ENCODE measurements at places on chromosomes 4 and X.
A peak's percentile ranks its signal among the peaks of the same experiment; 100 is the strongest.

DNA sequence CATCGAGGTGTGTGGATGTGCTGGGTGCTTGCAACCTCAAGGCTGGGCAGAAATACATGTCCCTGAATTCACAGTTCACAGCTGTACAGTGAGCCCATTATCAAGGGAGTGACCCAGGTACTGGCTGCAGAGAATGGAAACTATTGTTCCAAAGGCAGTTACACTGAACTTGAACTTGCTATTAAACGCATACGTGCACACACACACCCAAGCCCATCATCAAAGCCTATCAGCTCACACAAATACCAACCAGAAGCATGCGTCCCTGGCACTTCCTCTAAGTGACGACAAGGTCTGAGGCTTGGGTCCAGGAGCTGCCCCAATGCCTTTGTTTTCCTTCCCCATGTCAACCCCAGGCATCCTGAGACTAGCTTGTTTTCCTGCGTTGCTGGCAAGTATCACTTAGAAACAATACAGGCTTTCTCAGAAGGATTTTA lies 88.6 kb downstream of the IRF2 start:
- DNase-seq = no peak

GRCh38 chr4:24473309-24473721 lies 111.0 kb downstream of the DHX15 start:
- DNase-seq = no peak

DNA sequence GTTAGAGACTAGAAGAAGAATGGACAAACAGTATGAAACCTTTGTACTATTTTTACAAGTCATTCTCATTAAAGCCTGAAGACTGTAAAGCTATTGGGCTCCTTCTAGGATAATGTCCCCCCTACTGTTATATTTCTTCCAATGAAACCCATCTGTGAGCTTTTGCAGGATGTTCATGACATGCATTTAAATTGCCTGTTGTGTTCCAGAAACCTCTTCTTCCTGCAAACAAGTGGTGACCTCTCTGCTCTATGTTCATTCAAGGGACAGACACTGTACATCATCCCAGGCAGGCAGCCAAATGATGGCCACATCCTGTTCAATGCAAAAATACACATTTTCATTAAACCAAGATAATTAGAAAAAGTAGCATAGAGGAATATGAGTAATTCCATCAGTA lies 128.0 kb downstream of the C4orf33 start:
- DNase-seq = peak; percentile 32

DNA sequence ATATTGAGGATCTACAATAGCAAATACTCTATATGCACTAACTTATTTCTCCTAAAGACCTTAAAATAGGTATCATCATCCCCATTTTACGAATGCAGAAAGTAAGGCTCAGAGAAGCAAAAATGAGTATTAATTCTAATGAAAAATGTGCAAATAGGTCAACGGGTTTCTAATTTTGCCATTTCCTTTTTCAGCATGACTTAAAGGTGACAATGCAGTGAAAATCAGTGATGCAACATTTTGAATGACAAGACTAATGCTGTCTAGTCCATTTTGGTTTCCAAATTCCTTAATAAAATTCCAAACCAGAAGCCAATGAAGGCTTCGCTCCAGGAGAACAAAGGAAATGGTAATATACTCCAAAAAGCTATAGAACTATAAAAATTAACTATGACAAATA lies 37.0 kb upstream of the IBSP start:
- no peak for DNase-seq

DNA sequence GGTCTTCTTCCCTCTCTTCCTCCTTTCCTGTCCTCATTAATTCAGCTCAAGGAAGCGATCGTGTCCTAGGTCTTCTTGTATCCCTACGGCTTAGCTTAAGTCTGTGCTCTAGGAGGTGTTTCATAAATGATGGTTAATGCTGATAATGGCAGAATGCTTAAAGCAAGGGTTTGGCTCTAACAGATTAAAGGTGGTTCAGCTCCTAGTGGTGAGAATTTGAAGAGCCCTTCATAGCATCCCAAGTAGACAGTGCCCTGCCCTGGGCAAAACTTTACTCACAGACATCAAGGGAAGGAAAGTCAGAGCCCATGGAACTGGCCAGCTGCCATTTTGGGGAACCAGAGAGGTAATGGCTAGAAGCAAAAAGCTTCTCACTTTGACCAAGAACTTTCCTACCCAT lies 47.0 kb upstream of the PGRMC1 start:
- no peak for DNase-seq

GRCh38 chrX:26442340-26442739 lies 226.4 kb downstream of the MAGEB5 start:
- peak; percentile 10 for DNase-seq
